ENCODE measurements at places on chromosomes 1 and 21. TPM values are rescaled to one million over a fixed set of nuclear protein-coding genes. Genes with fewer than 3 reads are reported as not detected.

DNA sequence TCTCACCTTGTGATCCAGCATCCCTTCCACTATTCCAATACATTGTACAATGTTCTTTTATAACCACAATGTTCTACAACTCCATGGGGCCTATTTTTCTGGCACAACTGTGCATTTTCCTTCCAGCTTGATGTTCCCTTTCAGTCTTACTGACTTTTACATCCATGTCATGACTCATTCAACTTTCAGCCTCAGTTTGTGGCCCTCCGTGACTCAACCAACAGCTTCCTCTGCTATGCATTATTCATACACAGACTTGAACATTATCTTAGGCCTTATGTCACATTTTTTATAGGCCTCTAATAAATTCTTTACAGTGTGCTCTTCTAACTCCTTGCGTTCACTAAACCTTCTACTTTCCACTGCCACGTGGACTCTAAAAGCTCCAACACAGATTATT, 119.4 kb upstream of the PRMT6 start:
- no peaks in the 10 kb centered on the region for H3K36me3 ChIP-seq
- H3K4me3 ChIP-seq, result no peak overlapping the region
- H3K4me1 ChIP-seq, result no peaks in the 10 kb centered on the region
- no peak for DNase-seq

GRCh38 chr1:167136191-167136614, 42.3 kb downstream of the STYXL2 start:
- no peak overlapping the region for H3K27ac ChIP-seq
- peaks cover 5% of the 10 kb centered on the region for H3K27me3 ChIP-seq
- no peaks in the 10 kb centered on the region for H3K4me1 ChIP-seq
- no peaks in the 10 kb centered on the region for H3K36me3 ChIP-seq
- H3K4me3 ChIP-seq, result no peak overlapping the region

Gene GJA9
- total RNA-seq, result not detected

GRCh38 chr1:60952612-60953111, 129.7 kb upstream of the NFIA start:
- no peaks in the 10 kb centered on the region for H3K36me3 ChIP-seq
- no peak overlapping the region for H3K4me3 ChIP-seq
- no peaks in the 10 kb centered on the region for H3K4me1 ChIP-seq
- no peaks in the 10 kb centered on the region for H3K27me3 ChIP-seq

GRCh38 chr1:234719454-234720251, 109.7 kb upstream of the IRF2BP2 start:
- peaks cover 17% of the 10 kb centered on the region for H3K4me1 ChIP-seq
- H3K27ac ChIP-seq, result no peak overlapping the region
- no peak overlapping the region for H3K4me3 ChIP-seq
